ENCODE measurements at places on chromosomes 5 and 9. TPM values are rescaled to one million over a fixed set of nuclear protein-coding genes. Genes with fewer than 3 reads are reported as not detected.

DNA sequence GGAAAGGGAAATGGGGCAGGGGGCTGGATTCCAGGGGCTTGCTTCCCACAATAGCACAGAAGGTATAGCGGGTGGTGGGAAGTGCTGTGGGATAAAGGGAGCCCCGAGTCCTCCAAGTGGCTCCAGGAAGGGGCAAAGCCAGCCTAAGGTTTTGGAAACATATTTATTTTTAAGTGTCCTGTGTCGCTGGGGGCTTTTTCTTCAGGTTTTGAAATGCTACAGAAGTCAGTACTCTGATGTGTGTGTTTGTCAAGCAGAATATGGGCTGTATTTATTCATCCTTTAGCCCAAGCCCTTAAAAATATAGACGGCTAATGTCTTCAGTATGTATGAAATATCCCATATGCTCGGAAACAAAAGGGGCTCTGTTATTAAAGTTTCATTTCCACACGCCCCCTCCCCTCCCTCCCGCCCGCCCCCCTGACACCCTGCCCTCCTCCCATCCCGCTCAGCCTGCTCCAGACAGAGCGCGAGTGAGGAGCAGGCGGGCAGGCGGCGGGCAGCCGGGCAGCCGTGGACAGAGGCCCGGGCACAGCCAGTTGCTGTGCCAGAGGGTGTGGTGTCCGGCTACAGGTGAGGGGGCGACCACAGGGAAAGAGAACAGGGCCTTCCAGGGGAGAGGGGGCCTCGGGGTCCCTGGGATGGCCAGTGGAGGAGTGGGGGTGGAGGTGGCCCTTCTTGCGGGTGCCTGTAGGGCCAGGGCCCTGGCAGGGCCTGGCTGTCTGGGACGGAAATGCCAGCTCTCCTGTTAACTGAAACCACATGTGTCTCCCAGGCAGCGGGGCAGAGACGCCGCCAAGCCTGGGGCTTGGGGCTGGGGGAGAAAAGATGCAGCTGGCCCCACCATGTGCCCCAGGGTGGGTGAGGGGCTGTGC is 39.6 kb upstream of the SYNPO start:
- no peak for DNase-seq

DNA sequence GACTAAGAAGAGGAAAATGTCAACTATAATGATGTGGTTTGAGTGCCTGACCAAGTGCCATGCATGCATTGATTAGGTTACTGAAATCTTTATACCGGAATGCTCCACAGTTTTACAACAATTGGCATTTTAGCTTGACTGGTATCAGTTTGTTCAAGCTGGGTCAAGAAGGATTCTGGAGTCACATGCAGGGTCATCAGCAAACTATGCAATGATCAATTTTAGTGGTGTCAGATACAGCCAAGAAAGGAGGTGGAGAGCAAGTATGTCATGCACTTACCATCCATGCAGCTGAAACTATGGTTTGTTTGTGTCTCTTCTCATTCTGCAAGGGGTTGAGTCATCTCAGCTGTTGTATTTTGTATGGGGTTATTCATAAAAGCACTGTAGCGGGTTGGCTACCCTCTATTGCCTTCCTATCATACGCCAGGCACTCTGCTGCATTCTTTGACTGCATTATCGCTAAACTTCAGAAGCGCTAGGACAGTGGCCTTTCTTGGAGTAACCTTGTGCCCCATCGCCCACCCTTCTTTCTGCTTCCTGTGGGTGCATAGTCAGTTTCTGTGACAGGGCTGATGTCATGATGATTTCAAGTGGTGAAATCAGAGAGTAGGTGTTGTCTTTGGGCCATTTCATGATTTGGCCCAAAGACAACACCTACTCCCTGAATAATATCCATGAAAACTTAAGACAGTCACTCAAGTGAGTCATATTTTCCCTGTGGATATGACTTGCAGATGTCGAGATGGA is 145.4 kb downstream of the MTX3 start:
- DNase-seq = peak; percentile 23

GRCh38 chr5:58855851-58856739 is 273.2 kb downstream of the RAB3C start:
- no peak for DNase-seq

DNA sequence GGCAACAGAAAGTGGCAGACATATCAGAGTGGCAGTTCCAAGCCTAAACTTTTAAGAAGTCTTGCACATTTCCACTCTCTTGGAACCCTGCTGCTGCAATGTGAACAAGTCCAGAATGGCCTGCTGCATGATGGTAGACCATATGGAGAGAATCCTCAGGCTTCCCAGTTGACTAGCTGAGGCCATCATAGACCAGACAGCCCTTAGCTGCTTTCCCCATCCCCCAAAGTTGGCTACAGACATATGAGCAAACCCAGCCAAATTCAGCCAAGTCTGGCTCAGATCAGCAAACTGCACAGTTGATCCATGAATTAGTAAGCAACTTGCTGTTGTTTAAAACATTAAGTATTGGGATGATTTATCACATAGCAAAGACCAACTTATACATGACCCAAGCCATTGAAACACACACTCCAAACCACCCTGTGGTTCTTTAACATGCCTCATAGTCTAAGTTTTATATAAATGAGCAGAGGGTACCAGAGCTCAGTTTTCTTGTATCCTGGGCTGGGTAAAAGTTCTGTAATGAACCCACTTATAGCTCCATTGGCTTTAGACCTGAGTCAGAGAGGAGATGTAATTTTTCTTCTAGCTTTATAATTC is 19.9 kb downstream of the PPP3R2 start:
- DNase-seq = no peak

GRCh38 chr5:72508241-72509170 is 1.3 kb upstream of the ZNF366 start:
- DNase-seq = no peak

GRCh38 chr9:92727716-92728700 is 36.6 kb downstream of the BICD2 start:
- no peak for DNase-seq

DNA sequence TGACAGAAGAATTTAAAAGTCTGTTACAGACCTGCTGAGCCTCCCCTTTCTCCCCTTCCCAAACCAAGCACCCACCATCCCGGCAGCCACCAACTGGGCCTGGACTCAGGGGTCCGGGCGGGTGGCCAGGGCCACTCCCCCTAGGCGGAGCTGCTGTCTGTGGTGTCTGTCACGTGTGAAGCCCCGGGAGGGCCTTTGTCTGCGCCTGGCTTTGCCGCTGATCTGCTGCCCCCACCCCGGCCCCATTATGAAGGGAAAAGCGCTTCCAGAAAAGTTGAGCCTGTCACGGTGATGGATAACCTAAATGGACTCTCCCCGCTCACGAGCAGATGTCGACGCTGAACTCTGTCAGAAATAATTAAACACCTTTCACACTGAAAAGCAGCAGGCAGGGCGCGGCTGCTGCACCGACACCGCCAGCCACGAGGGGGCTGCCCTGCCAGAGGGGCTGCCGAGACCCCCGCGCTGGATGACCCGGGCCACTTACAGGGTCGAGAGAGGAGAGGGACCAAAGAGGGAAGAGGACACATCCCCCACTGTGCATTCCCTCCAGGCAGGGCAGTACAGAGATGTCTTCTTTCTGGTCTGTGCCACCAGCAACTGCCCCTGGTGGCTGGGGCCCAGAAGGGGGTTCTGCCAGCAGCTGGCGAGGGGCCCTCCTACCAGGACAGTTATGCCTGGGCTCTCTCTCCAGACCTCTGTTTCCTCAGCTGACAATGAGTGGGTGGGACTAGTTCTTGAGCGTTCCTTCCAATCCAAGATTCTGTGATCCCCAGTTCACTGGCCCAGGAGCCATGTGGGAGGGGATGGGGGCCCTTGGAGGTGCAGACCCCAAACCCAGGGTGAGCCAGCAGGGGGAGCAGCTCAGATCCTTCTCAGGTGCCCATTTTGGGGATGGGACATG is 36.0 kb upstream of the BARHL1 start:
- no peak for DNase-seq

GRCh38 chr5:148733601-148734438 is 79.5 kb upstream of the HTR4 start:
- peak; percentile 79 for DNase-seq

GRCh38 chr5:110852053-110852452 is 113.2 kb downstream of the SLC25A46 start:
- no peak for DNase-seq

- DNase-seq = peak; percentile 31
These were observed 45.7 kb downstream of the BNC2 start for GRCh38 chr9:16824545-16825330.

DNA sequence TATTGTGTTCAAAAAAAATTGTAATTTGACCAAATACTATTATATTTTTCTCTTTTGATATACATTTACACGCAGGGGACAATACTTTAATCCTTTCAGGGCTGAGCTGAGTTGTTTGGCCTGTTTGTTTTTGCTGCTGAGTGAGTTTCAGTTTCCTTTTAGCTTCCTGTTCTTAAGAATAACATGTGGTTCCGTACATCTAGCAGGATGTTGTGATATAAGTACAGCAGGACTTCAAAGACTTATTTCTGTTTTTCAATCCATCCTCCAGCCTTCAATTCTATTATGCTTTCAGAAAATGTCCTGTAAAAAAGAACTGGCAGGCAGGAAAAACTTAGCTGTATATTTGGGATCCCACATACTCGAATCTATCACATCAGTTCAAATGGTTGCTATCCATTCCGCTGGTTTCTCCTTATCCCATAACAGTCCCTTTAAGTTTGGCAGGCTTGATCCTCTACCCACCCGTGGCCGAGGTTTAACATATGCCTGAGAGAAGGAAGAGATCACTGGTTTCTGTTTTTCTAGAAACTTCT is 1037.3 kb upstream of the ACO1 start:
- peak; percentile 68 for DNase-seq

DNA sequence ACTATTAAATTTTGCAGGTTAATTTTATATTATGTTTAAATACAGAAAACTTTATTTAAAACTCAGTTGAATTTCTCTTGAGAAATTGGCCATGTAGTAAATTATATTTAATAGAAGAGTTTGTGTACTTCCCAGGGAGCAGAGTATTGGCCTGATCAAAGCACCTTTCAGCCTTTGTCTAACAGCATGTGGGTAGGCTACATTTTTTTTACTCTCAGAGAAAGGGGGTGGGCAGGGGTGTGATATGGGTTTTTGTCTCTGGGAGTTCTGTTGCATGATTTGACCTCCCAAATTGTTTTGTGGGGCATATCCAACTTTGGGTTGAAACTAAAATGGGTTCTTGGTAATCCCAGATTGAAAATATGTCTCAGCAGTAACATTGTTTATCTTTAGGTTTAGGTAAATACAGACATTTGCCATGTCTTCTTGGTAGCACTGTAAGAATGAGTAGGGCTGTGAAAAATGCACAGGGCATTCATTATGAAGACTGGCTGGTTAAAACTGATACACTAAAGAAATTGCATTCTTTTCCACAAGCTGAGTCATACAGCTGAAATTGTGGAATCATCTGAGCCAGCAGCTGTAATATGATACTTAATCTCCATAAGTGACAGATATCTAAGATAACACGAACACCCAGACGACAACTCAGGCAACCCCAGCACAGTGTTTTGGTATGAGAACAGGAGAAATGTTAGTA is 75.4 kb upstream of the CDKN2B start:
- no peak for DNase-seq

- DNase-seq = peak; percentile 33
These were observed 1264.5 kb upstream of the ACO1 start for GRCh38 chr9:31119890-31120454.

DNA sequence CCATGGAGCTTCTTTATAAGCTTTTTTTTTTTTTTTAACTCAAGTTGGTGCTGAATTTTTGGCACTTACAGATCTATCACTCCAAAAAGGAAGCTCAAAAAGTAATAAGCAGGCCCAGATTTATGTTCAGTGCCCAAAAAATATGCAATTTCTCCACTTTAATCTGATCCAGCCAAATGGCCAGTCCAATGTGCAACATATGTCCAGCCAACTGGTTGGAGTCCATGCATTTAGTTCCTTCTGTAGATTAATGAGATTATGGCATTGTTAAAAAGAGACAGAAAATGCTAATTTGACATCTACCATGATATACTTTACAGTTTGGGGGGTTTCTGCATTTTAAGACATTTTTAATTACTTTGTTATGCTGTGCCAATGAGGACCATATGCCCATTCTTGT is 129.5 kb downstream of the SLC1A3 start:
- no peak for DNase-seq

DNA sequence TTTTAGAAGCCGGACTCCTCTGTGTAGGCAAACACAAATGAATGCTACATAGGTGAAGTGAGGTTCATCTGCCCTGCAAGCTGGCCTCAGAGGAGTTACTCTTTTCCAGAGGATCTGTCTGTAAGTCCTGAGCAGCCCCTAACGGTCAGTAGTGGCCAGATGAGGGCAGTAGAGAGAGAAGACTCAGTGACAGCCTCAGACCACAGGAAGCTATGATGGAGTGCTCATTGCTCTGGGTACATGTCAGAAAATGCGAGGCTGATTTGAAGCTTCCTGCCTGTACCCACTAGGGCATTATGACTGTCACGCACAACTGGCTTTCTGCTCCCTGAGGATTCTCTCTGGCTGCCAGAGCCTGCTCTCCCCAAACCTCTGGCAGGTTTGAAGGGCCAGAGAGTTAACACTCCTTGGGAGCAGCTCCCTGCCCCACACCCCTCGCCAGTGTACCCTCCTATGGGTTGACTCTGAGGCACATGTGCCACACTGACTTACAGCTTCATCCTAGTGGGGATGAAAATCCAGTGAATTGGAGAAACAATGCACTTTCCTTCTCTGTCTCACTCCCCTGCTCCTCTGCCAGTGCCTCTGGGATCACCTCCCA is 141.5 kb downstream of the GABRG2 start:
- DNase-seq = peak; percentile 59

DNA sequence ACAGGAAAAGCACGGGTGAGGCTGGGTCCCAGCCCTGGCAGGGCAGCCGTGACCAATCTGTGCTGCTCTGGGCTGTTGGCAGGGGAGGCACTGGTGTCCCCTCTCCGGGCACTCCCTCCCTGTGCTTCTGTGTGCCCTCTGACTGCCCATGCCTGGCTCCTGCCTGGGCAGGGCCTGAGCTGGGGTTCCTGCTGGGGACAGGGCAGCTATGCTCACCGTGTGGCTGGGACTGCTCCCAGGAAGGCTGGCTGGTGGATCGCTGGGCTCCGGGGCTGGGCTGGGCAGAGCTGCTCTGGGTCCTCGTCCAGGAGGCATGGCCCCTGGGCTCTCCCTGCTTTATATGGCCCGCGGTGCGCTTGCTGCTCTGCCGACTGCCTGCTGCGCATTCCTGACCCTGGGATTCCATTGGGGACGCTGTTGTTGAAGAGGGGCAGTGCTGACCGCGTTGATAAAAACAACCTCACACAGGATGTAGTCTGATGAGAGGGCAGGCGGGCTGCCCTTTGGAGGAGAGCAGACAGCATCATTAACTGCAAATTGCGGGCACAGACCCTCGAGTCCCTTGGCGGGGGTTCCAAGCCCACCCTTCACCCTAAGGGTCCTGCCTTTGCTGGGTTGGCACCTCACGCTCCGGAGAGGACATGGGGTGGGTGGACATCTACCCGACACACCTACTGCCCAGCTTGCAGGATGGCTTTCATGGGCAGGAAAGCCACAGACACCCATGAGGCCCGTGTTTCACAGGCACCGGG is 955 bp downstream of the QRFP start:
- DNase-seq = no peak

GRCh38 chr9:131473198-131473885 is 29.4 kb upstream of the POMT1 start:
- no peak for DNase-seq

- DNase-seq = no peak
These were observed at the start of gene GRK6 for GRCh38 chr5:177426566-177427210. Gene GRK6 (plus strand): TSS chr5:177426676. CDS start chr5:177426846, 170 bp downstream.

SPINK7 gene
- total RNA-seq = not detected

CDKN2B gene
- not detected for total RNA-seq

KCNV2 gene
- total RNA-seq = not detected

IZUMO3 gene
- total RNA-seq = not detected

CARD9 gene
- 0.17 TPM for total RNA-seq

FBP2 gene
- total RNA-seq = 0.41 TPM

DDX4 gene
- not detected for total RNA-seq

C9 gene
- not detected for total RNA-seq

CCNO gene
- 2.4 TPM for total RNA-seq

IL9 gene
- not detected for total RNA-seq

Data from H4 (cell line).